Left lobe of liver (tissue), 2 donors: ENCODE measurements at places on chromosomes 12 and 14. TPM values are rescaled to one million over a fixed set of nuclear protein-coding genes. Genes with fewer than 3 reads are reported as not detected.
A peak's percentile ranks its signal among the peaks of the same experiment; 100 is the strongest.

- DNase-seq, result peak; percentile 32
Measured at GRCh38 chr12:131734336-131735152, 23.7 kb downstream of the SFSWAP start.

GRCh38 chr14:60025571-60025970, 66.2 kb upstream of the PCNX4 start:
- no peak for DNase-seq

DNA sequence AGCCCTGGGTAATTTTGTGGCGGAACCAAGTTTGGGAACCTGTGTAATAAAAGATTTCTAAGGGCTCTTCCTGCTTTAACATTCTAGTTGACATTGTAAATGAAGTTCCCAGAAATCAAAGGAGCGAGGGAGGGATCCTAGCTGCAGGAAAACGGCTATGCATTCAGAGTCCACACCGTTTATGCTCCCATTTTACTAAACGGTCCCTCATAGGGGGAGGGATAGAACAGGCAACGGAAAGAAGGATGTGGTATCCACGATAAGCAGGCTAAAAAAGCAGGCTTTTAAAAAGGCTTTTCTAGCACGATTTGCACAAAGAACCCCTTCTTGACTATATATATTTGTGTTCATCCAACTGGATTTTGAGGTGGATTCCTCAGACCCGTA, 559 bp downstream of the SYNJ2BP start:
- no peak for DNase-seq

The LIN52 gene
- total RNA-seq, result 5.6 TPM

The PRB2 gene
- not detected for total RNA-seq

The EGLN3 gene
- total RNA-seq, result 3.3 TPM

The C1S gene
- total RNA-seq, result 1,760 TPM
